Esophagus squamous epithelium (tissue), 5 donors: ENCODE measurements at places on chromosomes 2 and 18.

DNA sequence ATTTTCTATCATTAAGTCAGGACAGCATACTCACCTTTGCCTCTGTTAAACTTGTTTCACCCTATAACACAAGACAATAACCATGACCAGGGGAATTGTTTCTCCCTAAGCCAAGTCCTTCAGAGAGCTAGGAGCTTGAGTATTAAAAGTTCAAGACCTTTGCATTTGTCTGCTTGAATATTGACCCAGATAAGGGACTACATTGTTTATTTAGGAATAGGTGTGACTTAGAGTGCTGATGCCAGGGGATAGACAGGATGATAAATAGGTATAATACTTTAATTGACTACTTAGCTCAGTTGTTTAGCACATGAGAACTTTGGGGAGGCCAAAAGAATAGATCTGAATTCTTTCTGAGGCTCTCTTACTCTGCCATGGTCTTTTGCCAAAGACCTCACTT is 185.8 kb downstream of the FMNL2 start:
- no peak for DNase-seq

DNA sequence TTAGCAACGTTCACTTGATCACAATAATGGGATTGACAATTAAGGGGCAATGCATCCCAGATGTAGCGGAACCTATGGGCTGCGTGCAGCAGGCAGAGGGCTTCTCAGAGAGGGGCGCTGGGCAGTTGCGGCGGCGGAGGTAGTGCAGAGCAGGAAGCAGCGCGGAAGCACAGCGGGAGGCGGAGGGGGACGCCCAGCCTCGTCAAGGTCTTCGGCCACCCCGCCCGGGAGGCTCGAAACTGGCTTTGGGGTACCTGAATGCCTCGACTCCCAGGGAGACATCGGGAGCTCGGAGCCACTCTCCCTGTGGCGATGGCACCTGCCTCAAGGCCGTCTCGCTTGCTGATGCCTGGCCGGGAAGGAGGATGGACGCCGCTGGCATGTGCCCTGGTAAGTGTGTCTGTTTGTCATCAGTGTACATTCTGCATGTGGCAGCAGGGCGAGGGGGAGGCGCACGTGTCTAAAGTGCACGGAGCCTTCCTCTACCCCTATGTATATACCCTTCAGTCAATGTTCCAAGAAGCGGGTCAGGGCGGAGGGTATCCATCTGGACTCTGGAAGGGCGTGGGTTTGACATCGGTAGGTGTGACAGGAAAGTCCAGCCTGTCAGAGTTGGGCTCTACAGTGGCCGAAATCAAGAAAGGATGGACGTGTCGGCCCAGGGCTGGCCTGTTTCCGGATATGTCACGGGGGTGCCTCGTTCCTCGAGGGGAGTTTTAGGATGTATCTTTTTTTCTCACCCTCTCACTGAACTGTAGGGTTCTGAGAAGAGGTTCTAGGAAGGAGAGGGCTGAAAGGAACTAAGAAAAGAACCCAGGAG is 7.5 kb upstream of the SP9 start:
- DNase-seq = no peak

- no peak for DNase-seq
Observed at GRCh38 chr2:3267869-3268704, 109.5 kb downstream of the EIPR1 start.

GRCh38 chr2:146950361-146950760 is 894.5 kb upstream of the ACVR2A start:
- no peak for DNase-seq

DNA sequence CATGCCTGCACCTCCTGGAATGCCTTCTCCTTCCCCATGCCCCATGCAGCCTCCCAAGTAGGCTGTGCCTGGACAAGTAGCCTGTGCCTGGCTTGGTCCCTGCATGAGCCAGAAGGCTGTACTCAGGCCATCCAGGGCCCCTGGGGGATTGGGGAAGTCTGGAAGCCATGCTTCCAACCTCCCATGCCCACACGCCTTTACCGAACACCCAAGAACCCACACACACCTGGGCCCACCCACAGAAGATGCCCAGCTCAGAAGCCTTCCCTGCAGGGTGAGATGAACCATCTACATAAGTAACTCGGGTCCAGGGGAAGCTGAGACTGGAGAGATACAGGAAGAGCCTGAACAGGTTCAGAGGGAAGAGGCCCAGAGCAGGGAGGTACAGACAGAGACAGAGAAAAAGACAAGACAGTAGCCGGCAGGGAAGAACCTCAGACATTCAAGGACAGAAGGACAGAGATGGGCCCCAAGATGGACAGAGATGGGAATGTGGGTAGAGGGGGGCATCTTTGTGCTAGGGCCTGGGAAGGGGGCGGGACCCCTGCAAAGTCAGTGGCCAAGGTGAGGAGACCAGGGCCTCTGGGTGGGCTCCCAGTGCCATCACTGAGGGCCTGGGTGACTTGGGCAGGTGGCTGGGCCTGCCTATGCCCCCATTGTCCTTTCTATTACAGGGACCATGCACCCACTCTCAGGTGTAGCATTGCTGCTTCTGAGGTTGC is 4.3 kb downstream of the BIN1 start:
- no peak for DNase-seq

DNA sequence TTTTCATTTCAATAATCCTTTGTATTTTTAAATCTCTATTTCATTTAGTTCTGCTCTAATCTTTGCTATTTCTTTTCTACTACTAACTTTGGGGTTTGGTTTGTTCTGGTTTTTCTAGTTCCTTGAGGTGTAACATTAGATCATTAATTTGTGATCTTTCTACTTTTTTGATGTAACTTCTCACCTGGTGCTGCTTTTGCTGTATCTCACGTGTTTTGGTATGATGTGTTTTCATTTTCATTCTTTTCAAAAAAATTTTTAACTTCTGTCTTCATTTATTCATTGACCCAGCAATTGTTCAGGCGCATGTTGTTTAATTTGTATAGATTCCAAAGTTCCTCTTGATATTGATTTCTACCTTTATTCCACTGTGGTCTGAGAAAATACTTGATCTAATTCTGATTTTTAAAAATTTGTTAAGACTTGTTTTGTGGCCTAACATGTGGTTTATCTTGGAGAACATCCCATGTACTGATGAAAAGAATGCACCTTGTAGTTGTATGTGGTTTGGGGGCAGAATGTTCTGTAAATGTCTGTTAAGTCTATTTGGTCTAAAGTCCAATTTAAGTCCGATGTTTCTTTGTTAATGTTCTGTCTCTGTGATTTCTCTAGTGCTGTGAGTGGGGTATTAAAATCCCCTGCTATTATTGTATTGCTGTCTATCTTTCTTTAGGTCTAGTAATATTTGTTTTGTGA is 17.3 kb upstream of the MALT1 start:
- DNase-seq = no peak

GRCh38 chr18:60053747-60054304 is 154.0 kb downstream of the PMAIP1 start:
- DNase-seq = no peak

- DNase-seq = no peak
Observed at GRCh38 chr2:45919160-45919650, 267.7 kb downstream of the PRKCE start.

- DNase-seq = no peak
Observed at GRCh38 chr2:187320846-187321245, 127.2 kb downstream of the CALCRL start.

DNA sequence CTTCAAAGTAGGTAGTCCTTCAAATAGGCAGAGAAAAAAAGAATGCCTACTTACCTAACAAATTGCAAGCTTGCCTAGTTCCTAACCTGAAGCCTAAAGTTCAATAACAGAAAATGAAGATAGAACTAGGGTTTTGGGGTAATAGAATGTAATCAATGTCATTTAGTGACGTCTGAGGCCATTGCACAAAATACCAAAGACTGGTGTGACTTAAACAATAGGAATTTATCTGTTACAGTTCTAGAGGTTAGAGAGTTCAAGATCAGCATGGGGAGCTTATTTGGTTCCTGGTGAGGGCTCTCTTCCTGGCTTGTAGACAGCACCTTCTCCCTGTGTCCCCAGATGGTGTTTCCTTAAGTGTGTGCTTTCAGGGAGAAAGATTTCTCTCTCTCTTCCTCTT is 4.7 kb upstream of the NPC1 start:
- no peak for DNase-seq

DNA sequence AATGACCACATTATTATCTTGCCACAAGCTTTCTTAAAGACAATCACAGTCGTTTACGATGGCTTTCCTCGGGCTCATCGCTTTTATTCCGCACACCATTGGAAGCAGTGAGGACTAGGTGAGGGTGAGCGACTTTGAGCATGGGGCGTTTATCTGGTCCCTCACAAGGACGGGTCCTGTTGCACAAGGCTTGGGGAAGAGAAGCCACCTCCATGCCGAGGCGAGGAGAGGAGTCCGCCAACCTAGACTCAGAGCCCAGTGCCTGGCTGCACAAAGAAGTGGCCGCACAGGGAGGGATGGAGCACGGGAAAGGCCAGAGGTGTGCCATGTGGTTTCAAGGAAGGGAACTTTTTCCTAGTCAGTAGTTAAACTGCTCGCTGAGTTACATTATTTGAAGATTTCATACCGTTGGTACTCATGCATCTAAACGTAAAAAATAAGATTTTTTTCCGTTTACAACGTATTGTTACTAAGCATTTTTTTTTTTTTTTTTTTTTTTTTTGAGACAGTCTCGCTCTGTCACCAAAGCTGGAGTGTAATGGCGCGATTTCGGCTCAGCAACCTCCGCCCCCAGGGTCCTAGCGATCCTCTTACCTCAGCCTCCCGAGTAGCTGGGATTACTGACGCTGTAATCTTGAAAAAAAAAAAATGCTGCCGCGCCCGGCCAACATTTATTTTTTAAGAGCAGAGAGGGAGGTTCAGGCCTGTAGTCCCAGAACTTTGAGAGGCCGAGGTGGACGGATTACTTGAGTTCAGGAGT is 849 bp upstream of the CYP27C1 start:
- DNase-seq = no peak

- DNase-seq = no peak
Observed at GRCh38 chr2:150464270-150464669, 23.2 kb downstream of the RND3 start.

DNA sequence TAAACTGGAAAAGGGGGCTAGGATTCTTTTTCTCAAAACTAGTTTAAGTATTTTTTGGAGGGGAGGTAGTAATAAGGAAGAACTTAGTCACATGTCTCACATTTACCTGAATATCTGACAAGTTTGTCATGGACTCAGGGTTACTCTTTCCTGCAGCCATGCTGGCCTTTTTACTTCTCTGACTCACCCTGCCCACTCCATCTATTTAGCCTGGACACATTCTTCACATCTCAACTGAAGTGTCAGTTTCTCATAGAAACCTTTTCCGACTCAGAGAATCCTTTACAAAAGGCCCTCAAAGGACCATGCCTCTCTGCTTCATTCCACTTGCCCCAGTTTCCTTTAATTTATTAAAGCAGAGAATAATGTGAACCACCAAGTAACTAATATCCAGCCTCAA is 42.6 kb downstream of the SCN7A start:
- no peak for DNase-seq

DNA sequence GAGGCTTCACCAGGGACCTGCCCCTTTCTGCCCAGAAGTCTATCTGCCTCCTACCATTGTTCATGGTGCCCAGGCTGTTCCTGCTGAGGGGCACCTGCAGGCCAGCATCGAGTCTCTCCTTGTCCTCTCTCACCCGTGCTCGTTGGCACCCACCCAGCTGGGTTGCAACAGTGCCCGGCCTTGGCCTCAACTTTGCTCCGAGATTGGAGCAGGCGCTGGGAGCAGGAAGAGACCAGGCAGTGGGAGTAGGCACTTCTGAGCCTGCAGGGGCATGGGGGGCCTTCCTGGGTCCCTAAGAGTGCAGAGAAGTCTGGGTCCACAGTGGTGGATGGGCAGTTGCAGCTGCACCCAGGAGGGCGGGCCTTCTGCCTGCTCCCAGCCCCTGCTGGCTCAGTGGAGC is 75.6 kb downstream of the NCOA1 start:
- no peak for DNase-seq

- DNase-seq = no peak
Observed at GRCh38 chr2:222492683-222493082, 68.3 kb downstream of the SGPP2 start.

DNA sequence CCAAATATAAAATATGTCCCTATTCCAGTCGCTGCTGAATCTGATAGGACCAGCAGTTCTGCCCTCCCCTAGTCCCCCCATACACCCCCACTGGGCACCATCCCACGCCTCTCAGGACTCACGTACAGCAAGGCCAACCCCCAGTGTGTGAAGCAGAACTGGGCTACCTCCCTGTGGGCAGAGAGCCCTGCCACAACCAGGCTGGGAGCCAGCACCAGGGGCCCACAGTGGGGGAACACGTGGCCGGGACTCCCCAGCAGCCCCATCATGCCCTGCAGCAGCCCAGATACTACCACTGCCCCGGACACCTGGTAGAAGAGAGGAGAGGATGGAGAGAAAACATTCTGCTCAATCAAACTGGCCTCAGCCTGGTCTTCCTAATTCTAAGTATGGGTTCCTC is 1.3 kb downstream of the SLC23A3 start:
- no peak for DNase-seq

DNA sequence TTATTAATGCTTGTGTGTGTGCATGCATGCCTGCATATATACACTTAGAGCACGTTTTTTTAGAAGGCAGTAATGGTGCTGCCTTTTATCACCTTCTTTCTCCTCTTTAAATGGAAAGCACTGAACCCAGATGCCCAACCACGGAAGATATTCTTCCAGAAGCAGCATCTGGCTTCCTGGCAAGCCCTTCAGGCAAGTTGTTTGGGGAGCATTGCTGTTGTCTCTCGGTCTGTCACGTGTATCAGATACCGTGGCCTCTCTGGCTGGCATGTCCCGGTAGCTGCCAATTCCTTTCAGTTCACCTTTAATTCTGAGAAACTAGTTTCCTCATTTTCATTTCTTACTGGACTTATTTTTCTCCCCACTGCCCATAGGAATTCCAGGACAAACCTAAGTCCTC is 587.8 kb downstream of the ARHGAP15 start:
- DNase-seq = no peak

- no peak for DNase-seq
Observed at GRCh38 chr2:37812414-37812813, 112.7 kb upstream of the RMDN2 start.

DNA sequence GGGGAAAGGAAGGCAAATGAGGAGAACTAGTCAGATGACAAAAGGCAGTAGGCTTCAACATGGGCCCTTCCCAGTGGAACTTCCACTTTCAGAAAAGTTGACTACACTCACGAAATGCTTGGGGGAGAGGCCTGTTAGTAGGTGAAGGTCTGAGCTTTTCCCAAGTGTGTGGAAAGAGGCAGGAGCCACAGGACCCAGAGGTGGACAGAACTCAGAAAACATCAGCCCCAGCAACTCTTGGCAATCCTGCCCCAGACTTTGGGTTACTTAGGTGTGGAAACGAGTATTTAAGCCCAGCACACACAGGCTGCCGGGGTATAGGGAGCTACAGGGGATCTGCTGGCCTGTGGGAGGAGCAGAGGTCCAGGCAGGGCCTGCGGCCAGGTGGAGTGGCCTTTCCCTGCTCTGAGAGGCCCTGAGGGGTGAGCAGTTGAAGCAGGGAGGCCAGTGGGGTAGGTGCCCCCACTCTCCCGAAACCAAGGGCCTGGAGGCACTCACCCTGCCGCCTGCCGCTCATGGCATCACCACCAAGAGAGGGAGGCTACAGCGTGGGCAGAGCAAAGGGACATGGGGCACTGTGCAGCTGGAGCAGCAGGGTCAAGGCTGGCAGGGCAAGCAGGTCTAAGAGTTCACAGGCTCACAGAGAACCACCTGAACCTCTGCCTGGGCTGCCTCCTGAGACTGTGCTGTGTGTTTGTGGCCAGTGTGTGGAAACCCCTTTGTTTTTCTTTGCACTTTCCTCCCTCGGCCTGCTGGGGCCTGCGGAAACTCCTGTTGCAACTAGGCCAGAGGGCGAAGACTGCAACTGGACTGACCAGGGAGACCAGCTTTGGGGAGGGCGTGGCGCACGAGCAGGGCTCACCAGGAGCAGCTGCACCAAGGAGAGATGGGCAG is 130.7 kb upstream of the SERTAD2 start:
- DNase-seq = no peak

GRCh38 chr18:5309888-5310470 is 14.5 kb upstream of the ZBTB14 start:
- DNase-seq = no peak
